Neural progenitor cell (in vitro differentiated cells): ENCODE measurements at places on chromosomes 11 and 22. TPM values are rescaled to one million over a fixed set of nuclear protein-coding genes. Genes with fewer than 3 reads are reported as not detected.

GRCh38 chr22:35543702-35544101, 3.1 kb downstream of the RASD2 start:
- DNase-seq: no peak

DNA sequence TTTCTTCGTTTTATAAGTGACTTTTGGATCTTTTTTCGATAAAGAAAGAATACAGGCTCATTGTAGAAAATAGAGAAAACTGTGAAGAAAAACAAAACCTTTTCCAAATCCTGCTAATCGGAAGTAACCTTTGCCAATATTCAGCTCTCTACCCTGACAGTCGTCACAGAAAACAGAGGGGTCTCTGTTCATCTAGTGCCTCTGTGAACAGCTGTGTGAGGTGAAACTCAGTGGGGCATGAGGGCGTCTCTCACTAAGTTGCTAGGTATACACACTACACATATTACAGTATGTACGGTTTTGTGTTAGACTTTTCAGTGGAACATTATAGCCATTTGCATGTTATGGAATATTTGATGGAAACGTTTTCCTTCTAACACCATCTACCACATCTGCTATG, 39.4 kb downstream of the DHCR7 start:
- DNase-seq: no peak

GRCh38 chr22:48957987-48958321, 869.7 kb downstream of the BRD1 start:
- no peak for DNase-seq

DNA sequence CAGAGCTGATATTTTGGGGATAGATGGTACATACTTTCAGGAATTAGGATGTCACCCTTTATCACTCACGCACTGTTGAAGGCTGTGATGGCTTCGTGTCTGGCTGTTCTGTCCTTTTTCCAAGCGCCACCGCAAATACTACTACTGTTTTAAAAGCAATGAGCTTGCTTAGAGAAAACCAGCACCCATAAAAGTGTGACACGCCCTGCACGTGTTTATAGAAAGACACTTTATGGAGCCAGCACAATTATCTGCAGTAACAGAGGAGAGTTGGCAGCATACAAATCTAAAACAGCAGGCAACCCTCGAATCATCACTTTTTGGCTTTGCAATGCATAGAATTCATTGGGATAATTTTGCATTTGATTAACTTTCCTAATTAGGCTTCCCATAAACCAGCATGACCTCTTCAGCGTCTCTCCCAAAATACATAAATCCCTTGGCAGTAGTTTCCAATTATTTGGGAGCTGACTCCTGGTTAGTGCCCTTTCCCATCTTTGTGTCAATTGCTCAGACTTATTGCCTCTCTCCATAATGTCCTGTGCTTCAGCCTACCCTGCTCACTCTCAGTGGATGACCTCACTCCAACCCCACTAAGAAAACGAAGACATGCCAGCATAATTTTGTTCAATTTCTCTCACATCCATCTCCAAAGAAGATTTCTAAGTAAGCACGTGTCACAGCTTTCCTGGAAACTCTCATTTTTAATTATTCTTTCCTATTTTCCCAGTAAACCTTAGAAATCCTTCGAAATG, 118.7 kb upstream of the LARGE1 start:
- DNase-seq: no peak

DNA sequence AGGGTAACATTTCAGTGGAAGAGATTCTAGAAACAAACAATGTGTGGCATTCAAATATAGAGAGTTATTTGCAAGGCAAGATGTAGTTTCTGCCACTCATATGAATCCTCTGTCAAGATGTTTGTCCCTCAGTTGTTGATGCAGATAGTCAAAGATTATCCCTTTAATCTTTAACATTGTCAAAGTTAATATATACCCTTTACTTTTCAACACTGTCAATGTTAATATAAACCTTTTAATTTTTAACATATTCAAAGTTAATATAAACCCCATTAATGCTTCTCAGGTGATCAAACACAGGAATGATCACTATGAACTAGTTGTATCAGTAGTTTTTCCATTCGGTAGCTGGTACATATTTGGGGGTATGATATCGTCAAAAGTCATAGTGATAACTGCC, 51.9 kb upstream of the PICALM start:
- no peak for DNase-seq

The BAIAP2L2 gene
- total RNA-seq: 0.86 and 2.6 TPM in 2 replicates

The PAFAH1B2 gene
- total RNA-seq: 161 and 203 TPM in 2 replicates

GRCh38 chr11:108333403-108333899, 110.6 kb downstream of the ATM start:
- no peak for DNase-seq

- no peak for DNase-seq
These were observed 98.5 kb upstream of the GRK3 start for GRCh38 chr22:25465949-25466348.

The SGSM1 gene
- total RNA-seq: 1.1 and 1.8 TPM in 2 replicates

DNA sequence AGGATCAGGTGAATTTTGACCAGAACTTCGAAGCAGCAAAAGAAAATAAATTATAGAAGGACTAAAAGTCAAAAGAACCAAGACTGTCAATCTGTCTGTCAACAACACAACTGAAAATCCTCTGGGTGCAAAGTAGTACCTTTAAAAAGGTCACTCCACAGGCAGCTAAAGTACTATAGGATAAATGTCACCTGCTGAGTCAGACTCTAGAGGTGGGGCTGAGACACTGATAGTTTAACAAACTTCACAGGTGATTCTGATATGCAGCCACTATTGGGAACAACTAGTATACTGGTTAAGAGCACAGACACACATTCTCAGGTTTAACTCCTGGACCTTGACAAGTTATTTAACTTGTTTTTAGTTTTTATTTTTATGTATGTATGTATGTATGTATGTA, 107.3 kb downstream of the FCHSD2 start:
- DNase-seq: no peak

The ACRV1 gene
- 0.47 and 0.56 TPM in 2 replicates for total RNA-seq

DNA sequence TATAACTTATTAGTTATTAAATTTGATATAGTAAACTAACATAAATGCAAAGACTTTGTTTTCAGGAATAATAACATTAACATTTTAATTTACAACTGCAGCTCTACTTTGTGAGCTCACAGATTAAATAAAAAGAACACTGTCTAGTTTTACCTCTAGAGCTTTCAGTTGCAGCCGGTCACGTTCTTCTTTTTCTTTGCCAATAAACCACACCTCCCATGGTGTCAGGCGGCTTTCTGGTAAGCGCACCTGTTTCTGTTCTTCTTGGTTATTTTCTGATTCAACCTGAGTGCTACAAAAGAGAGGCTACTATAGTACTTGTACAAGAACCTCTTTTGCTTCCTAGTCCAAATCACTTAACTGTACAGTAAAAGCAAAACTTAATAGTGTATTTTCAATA, 5.8 kb downstream of the CCDC34 start:
- no peak for DNase-seq

GRCh38 chr11:1410366-1411291, 20.9 kb downstream of the BRSK2 start:
- DNase-seq: peak; percentile 73

- DNase-seq: no peak
These were observed 33.7 kb downstream of the CYB5R2 start for GRCh38 chr11:7639643-7640025.

DNA sequence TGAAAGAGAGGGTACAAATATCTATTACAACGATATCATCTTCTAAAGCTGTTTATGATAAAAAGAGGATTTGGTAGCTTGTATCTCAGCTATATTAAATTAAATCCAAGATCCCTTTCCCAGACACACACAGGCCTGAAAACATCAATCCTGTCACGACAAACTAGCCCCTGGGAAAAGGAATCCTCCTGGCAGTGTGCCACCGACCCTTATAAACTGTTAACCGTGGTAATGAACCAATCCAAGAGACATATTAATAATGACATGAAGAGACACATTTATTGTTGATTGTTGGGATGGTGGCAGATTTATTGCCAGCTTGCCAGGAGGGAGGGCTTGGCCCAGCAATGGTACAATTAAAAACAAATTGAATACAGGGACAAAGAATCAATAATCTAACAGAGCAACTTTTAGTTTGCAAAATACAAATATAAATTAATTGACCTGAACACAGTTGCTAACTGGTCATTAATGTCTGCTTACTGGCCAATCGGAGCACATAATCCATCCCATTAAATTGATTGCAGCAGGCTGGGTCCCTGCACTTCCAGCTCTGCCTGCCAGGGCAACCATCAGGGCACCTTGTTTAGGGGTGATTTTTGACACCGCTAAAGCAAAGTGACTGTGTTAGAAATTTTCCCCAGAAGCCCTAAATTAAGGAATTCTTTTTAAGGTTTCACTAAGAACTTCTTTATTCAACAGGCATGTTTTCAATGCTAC, 887.6 kb downstream of the OPCML start:
- no peak for DNase-seq

DNA sequence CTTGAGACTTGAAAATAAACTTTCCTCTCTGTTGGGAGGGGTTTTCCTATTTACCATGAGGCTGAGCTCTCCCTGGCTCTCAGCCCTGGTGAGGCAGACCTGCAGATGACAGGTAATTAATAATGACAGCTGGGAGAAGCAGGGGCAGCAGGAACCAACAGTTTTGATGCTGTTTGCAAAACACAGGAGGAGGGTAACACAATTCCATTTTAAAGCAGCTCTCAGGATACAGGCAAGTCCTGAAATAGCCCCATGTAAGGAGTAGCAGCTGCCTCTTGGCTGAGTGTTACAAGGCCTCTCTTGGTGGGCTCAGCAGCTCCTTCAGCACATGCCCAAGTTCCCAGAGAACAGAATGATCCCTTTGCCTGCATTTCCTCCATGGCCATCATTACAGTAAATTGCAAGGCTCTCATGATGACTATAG, 13.3 kb downstream of the PARVA start:
- DNase-seq: no peak

DNA sequence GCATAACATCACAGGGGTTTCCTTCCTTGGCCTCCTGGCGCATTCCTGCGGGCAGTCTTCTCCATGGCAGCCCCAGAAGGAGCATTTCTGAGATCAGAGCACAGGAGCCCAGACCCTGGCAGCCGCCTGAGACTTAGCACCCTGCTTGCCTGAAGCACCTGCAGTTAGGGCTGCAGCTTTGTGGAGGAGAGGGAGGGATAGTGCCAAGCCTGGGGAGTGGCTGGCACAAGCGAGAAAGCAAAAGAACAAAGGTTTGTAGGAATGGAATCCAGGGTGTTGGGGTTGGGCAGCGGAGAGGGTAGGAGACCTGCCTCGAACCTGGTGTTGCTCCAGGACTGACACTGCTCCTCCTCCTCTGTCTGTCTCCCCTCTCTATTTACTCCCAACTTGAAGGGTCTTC, 66.9 kb downstream of the SCN3B start:
- no peak for DNase-seq

- DNase-seq: no peak
These were observed 24.1 kb downstream of the TUB start for GRCh38 chr11:8105133-8105532.

DNA sequence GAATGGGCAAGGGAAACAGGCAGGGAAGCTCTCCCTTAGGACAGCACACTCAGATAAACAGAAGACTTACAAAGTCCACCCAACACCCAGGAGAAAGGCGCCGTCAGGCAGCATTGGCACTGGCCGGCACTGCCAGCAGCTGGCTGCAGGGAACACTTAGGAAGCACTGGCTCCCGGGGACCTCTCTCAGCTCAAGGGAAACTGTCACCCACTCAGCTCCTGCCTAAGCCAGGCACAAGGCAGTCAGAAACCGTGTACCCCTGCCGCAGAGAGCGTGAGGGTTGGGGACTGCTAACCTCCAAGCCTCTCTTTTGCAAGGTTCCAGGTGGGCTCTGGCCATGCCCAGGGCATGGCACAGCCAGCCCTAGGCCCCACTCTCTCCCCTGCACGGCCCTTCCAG, 64.7 kb downstream of the DGCR2 start:
- DNase-seq: no peak

GRCh38 chr22:28106617-28107016, 187.6 kb upstream of the PITPNB start:
- DNase-seq: no peak

The KRTAP5-8 gene
- total RNA-seq: not detected in 2 replicates
